Adipocyte (in vitro differentiated cells): ENCODE measurements at places on chromosomes 6 and 20.
A peak's percentile ranks its signal among the peaks of the same experiment; 100 is the strongest.

- no peak for DNase-seq
These were observed 17.1 kb upstream of the RPN2 start for GRCh38 chr20:37161830-37162549.

DNA sequence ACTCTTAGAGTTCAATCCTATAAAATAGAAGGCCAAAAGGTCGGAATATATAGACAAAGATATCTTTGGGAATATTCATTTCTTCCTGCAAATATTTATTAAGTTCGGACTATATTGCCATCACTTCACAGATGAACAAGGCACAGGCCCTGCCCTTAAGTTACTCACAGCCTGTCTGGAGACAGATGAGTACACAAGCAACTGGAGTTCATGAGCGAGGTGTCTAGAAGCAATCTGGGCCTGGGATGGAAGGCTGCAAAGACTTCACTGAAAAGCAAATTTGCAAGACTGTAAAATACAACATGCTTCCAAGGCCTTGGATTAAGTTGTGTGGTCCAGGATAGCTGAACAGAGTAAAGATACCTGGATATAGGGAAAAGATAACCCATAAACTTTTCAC lies 56.7 kb upstream of the CEP85L start:
- DNase-seq: peak; percentile 24

GRCh38 chr20:1626528-1627199 lies 6.9 kb upstream of the SIRPB1 start:
- no peak for DNase-seq

GRCh38 chr20:57397693-57398108 lies 6.5 kb downstream of the RBM38 start:
- DNase-seq: no peak

GRCh38 chr6:121506761-121507754 lies 71.6 kb downstream of the GJA1 start:
- peak; percentile 36 for DNase-seq

DNA sequence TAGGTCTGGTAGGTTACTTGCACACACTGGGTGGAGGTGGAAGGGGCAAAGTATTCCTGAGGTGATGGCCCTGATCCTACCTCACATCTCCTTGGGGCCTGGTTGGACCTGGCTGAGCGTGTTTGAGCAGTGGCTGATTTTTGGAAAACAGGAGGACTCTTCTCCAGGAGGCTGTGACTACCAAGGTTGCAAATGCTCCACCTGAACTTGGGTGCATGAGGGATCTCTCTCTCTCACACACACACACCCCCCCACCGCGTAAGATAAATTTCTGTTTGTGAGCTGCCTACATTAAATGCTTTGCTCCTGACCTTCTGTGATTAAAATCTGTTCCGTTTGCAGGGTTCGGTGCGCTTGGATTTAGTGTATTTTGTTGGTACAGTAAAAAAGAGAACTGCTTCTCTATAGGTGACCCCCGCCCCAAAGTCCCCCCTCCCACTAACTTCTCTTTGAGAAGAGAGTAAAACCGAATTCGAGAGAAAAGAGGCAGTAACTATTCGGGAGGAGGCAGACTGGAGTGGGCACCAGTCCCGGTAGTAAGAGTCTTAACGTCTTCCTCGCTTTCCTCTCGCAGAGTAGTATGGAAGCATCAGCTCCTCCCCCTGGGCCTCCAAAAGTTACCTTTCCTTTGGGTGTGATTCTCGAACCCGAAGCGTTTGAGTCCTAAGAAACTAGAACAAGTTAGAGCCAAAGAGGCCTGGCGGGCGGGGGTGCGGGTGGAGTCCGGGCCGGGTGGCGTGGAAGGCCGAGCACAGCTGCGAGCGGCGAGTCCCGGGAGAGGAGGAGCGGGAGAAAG lies 585 bp upstream of the DSE start:
- DNase-seq: peak; percentile 29

GRCh38 chr6:163866192-163866591 lies 451.7 kb downstream of the QKI start:
- DNase-seq: no peak

GRCh38 chr6:6582131-6582530 lies 6.4 kb upstream of the LY86 start:
- DNase-seq: no peak

DNA sequence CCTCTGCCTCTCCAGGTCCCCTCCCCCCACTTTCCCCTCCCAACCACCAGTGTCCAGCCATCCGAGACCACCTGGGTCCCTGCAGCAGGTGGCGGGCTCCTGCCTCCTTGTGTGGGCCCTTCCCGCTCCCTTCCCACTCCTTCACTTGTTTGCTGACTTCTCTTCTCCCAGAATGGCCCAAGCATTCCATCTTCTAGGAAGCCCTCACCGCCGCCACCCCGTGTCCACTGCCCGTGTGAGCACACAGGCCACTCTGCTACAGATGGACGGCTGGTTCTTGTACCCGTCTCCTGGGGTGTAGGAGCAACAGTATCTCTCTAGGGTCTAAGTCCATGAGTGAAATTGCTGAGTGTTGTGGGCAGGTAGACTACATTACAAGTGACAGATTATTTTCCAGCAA lies 15.0 kb downstream of the BPHL start:
- DNase-seq: no peak

DNA sequence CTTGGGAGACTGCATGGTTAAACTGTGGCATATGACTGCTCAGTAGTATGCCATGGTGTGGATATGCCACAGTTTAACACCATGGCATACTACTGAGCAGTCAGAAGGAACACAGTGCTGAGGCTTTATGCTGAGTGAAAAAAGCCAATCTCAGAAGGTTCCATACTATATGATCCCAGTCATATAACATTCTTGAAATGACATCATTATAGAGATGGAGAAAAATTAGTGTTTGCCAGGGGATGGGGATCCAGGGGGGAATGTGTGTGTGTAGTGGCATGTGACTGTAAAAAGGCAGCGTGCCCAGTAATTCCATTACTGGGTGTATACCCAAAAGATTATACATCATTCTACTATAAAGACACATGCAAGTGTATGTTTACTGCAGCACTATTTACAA lies 85.8 kb downstream of the FOXF2 start:
- peak; percentile 45 for DNase-seq

- no peak for DNase-seq
These were observed 135.9 kb downstream of the JPH2 start for GRCh38 chr20:44050925-44051660.

DNA sequence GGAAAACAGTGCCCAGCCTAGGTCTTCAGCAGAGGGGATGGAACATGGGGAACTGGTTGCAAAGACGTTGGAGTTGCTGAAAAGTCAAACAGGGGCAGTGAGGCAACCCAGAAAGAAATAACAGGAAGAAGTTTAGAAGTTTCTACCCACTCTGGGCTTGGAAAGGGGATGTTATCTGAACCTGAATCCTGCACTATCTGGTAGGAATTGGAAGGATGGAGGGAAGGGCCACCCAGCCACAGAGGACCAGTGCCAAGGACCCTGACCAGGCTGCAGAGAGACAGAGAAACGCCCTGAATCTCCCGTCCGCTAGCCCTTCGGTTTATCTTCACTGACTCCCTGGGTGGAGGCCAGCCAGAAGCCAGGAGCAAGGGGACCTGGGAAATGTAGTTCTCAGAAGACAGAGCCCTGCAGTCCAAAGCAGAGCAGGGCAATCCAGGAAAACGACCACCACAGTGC lies 217.3 kb upstream of the RREB1 start:
- no peak for DNase-seq

DNA sequence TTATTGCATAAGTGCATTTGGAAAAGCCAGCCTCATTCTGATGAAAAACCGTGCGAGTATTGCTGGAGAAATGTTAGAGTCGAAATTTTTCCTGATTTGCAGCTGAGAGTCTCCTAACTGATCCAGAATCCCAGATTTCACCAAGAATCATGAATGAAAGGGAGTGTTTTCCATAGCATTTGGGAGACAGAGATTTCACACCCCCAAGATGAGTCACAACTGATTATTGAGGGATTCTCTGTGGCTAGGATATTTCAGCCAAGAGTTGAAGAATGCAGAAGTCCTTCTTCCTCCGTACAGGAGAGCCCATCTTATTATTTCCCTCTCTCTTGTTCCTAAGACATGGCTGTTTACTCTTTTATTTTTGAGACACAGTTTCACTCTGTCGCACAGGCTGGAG lies 82.2 kb upstream of the SALL4 start:
- peak; percentile 36 for DNase-seq

- DNase-seq: no peak
These were observed 544.7 kb upstream of the FLRT3 start for GRCh38 chr20:14882157-14882556.

DNA sequence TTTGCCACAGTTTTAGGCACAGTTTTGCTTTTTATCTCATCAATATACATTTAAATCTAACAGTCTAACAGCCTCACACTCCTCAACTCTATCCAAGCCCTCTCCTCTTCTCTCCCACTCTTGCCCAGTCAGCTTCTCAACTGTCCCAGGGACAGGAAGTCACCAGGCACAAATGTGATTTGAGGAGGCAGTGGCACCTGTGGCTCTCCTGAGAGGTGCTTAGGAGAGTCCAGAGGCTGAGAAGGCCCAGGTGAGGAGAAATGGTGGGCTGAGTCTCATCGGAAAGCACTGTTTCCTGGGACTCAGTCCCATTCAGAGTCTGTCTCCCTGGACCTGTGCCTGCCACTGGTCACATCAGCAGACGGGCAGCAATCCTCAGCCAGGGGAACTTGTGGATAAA lies 4.7 kb downstream of the GDF5 start:
- DNase-seq: no peak

- no peak for DNase-seq
These were observed 33.0 kb upstream of the DUSP22 start for GRCh38 chr6:259316-259715.

GRCh38 chr6:158697811-158698210 lies 48.0 kb downstream of the SYTL3 start:
- DNase-seq: peak; percentile 33

- DNase-seq: no peak
These were observed 30.0 kb upstream of the SALL4 start for GRCh38 chr20:51832276-51832675.

GRCh38 chr6:26086211-26086610 lies 1.0 kb upstream of the HFE start:
- DNase-seq: no peak

GRCh38 chr6:24574809-24575208 lies 71.2 kb downstream of the KIAA0319 start:
- DNase-seq: peak; percentile 4

DNA sequence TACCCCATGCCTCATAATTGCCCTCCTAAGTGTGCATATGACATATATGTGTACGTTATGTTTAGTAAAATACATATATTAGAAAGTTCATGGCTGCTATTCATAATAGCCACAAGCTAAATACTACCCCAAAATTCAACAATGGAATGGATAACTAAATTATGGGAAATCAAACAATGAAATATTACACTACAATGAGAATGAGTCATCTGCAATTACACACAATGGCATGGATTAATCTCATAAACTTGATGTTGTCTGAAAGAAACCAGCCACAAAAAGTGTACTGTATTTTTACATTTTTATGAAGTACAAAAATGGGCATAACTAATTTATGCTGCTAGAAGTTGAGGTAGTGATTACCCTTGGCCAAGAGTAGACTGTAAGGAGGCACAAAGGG lies 477.0 kb downstream of the HAO1 start:
- no peak for DNase-seq

- DNase-seq: peak; percentile 84
These were observed 54.5 kb downstream of the TRMT11 start for GRCh38 chr6:126040826-126041225.

DNA sequence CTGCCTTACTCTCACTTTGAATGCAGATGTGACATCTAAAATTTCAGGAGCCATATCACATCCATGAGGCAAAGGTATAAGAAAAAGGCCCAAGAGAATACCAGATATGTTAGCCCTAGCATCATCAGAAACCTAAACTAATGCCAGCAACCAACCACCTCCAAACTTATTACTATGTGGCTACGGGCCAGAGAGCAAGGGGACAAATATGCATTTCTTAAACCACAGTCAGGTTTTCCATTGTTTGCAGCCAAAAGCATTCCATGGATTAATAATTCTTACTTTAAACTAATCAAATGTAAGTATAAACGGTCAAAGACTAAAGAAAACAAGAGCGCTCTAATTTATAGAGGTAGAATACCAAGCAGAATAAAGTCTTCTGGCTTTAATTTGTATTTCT lies 84.7 kb downstream of the TASP1 start:
- DNase-seq: no peak

GRCh38 chr6:135813401-135813800 lies 38.1 kb upstream of the PDE7B start:
- DNase-seq: no peak

GRCh38 chr6:96101564-96101963 lies 85.8 kb downstream of the FUT9 start:
- no peak for DNase-seq

DNA sequence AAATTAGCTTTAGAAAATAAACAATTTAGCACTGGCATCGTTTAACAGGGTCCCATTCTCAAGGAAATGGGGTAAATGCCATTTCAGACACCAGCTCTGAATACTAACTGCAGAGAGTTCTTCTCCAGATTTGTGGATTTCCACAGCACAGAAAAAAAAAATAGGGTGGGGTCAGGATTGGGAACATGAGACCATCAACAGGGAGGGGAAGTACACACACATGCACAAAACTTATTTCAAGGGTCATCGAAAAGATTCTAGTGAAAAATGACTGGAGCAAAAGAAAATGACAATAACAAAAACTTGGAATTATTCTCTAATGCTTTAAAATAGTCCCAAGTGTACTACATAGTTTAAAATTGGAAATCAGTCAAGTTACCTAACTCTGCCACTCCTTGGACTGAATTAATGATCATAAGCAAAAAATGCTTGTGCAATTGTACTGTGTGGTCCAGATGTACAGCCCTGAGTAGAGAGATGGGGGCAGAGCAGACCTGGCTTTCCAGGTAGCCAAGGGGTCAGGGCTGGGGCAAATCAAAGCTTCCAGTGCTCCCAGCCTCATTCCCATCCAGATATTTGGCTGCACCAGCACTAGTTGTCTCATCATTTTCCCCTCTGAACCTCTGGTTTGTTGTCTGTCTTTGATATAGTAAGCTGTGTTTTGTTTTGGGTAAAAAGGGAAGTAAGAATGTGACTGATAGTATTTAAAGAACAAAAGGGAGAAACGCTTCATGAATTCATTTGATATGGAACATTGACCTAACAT lies 152.4 kb downstream of the SOBP start:
- no peak for DNase-seq

GRCh38 chr6:8392569-8392968 lies 42.8 kb downstream of the SLC35B3 start:
- DNase-seq: no peak

- DNase-seq: no peak
These were observed 37.9 kb downstream of the MAN1A1 start for GRCh38 chr6:119311514-119312142.

GRCh38 chr6:26124781-26125685 lies 37.8 kb downstream of the HFE start:
- DNase-seq: peak; percentile 37

GRCh38 chr6:24749297-24749696 lies 25.4 kb upstream of the GMNN start:
- DNase-seq: no peak

- DNase-seq: no peak
These were observed 52.8 kb upstream of the UST start for GRCh38 chr6:148693882-148694484.
